A549 treated with GW870086 at 1 μM for 4 hours (cell line): ENCODE measurements at places on chromosomes 3 and 15. TPM values are rescaled to one million over a fixed set of nuclear protein-coding genes. Genes with fewer than 3 reads are reported as not detected.

CAPN7 gene
- 17.7 to 28.7 TPM (median 26.3 TPM) in 5 replicates for total RNA-seq

GPR15 gene
- not detected in 5 replicates for total RNA-seq

RUVBL1 gene
- total RNA-seq: 95.1 to 103 TPM (median 102 TPM) in 5 replicates

BCL2A1 gene
- 10.2 to 13.6 TPM (median 10.8 TPM) in 5 replicates for total RNA-seq
